NCI-H1105 (cell line): ENCODE measurements at places on chromosomes 3 and 15.

DNA sequence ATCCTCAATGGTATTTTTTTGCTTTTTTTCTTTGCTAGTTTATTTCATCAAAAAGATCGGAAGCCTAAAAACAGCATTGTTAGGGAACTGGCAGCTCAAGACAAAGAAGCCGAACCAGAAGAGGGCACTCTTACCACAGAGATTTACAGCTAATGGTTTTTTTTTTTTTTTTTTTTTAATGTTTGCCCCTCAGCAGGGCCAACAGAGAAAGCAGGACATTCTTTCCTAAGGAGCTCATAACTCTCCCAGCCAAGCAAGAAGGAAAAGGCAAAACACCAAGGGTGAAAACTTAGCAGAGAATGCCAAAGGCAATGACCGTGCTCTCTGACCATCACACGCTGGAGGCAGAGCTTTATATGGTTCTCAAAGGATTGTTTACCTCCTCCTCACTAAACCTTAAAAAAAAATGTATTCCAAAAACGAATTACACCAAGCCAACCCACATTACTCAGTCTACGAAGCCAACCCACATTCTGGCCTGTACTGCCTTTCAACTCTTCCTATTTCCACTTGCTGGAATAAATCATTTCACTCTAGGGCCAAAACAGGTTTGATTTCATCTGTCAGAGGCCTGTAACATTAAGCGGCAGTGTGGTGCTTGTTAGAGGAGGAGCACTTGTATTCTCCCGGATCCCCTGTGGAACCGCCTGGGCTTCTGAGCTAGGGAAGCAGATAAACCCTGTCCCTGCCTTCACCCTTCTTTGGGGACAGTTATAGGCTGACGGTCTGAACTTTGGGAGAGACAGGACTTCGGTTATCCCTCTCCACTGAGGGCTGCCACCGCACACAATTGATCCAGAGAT, 35.6 kb upstream of the GYG1 start:
- peak; percentile 64 for DNase-seq

DNA sequence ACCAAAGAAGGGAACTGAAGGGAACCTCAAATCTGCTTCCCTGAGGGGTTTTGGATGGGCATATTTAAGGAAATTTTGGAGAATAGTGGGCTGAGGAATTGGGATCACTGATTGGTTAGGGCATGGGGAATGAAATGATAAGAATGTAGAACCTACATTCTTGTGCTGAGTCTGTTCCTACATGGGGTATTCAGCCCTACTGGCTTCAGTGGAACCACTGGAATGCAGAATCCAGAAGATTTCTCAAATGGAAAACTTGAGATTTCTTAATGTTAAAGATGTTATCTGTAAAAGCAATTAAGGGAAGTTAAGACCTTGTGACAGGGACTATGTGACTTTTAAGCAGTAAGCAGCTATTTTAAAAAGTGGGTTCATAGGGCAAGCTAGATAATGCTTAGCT, 1062.4 kb downstream of the AGBL1 start:
- no peak for DNase-seq

GRCh38 chr3:53680028-53680427, 166.2 kb downstream of the CHDH start:
- DNase-seq, result peak; percentile 52

- DNase-seq, result no peak
Observed at GRCh38 chr15:20356444-20356910, 185.1 kb downstream of the GOLGA6L6 start.

GRCh38 chr3:74839566-74839965, 225.1 kb upstream of the CNTN3 start:
- no peak for DNase-seq

GRCh38 chr15:42744195-42744594, 7.3 kb upstream of the CDAN1 start:
- no peak for DNase-seq

GRCh38 chr3:184261854-184262763, 756 bp upstream of the CAMK2N2 start:
- DNase-seq, result peak; percentile 82

GRCh38 chr3:23884481-23884880, 32.3 kb downstream of the NKIRAS1 start:
- no peak for DNase-seq

DNA sequence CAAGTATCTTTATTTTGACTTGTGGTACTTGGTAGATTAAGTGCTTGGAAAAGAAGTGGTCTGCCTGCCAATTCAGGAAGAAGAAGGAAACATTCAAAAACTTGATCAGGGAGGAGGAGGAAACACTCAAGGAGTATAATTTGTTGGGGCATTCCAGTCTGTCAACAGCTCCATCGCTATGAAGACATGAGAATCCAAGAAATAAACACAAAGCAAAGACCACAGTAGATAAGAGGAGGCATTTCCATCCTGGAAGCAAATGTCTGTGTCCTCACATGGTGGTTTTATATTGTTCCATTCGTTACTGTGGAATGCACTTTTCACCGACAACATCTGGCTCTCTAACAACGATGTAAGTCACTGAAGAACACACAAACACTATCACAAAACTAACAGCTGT, 176.1 kb upstream of the FRMD4B start:
- DNase-seq, result no peak

GRCh38 chr3:127354761-127355160, 66.9 kb upstream of the PRR20G start:
- DNase-seq, result no peak

DNA sequence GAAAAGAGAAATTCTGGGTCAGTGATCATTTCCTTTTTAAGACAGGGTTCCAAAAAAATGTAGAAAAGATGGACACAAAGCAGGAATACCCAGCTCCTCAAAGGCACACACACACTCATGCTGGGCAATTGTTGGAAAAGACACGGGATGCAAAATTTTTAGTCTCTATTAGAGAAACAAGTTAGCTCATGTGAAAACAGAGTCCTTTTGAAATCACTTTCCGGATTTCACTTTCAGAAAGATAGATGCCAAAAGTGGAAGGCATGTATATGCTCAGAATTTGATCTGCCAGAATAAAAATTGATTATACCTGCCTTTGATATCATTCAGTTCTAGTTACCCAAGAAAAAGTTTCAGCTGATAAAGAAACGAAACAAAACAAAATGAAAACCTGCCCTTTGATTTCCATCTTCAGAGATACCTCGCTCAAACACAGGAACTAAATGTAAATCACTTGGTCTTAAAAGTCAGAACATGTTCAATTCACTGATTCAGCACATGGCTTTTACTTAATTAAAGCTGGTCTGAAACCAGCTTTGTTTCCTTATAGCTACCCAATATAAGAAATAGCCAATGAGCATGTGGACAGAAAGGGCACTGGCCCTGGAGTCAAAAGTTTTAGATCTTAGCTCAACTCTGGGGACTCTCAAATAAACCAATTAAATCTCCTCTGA, 52.8 kb downstream of the PLD1 start:
- DNase-seq, result no peak

- no peak for DNase-seq
Observed at GRCh38 chr3:29683018-29683993, 402.4 kb downstream of the RBMS3 start.

- no peak for DNase-seq
Observed at GRCh38 chr3:32325201-32325600, 66.5 kb upstream of the CMTM7 start.

DNA sequence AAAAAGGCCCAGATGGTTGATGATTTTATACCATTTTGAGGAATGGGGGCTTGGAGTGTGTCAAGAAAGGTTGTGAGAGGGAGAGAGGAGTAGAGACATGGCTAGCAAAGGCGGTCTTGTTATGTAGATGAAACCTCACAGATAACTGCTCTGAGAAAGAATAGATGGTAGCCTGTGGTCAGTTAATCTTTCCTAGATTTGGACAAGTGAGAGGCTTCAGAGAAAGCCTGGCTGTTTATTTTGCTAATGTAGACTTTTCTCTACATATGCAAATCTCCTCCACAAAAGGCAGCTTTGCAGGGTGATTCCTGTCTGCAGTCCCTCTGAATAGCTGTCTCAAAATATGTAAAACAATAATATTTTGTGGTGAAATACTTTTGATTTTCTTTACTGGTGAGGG, 177.3 kb downstream of the OTOL1 start:
- no peak for DNase-seq

GRCh38 chr3:52171514-52172261, 17.5 kb upstream of the POC1A start:
- DNase-seq, result no peak

DNA sequence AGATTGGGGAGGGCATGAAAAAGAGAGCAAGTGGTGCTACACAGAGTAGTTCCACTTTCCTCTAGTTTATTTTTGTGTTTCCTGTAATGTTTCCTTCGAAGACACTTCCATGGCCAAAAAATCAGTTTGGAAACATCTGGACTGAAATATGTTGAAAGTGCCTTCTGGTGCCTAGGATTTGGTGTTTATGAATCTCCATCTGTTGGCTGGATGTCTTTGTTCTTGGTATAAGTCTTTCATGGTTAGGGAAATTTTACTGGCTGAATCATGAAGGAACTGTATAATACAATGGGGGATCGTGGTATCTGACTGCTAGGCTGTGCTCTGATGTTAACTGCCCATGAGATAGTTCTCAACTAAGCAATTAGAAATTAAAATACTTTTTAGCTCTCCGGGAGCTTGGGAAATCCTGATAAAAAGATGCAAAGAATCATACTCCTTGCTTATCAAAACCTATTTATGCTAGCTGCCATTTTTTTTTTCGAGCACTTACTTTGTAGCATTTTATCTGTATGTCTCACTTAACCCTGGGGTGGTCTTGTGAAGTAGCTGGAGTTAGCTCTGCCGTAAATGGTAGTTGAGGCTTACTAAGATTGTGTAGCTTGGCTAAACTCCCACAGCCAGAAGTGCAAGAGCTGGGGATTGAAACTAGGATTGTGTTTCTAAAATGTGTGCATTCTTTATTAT, 21.9 kb downstream of the AKAP13 start:
- DNase-seq, result no peak

- DNase-seq, result no peak
Observed at GRCh38 chr15:51833772-51834171, 4.3 kb downstream of the TMOD3 start.

- no peak for DNase-seq
Observed at GRCh38 chr15:38666865-38667510, 102.4 kb upstream of the RASGRP1 start.

GRCh38 chr3:51703068-51703760, 3.7 kb upstream of the GRM2 start:
- peak; percentile 14 for DNase-seq

GRCh38 chr3:123652342-123652984, 67.6 kb upstream of the HACD2 start:
- peak; percentile 76 for DNase-seq

DNA sequence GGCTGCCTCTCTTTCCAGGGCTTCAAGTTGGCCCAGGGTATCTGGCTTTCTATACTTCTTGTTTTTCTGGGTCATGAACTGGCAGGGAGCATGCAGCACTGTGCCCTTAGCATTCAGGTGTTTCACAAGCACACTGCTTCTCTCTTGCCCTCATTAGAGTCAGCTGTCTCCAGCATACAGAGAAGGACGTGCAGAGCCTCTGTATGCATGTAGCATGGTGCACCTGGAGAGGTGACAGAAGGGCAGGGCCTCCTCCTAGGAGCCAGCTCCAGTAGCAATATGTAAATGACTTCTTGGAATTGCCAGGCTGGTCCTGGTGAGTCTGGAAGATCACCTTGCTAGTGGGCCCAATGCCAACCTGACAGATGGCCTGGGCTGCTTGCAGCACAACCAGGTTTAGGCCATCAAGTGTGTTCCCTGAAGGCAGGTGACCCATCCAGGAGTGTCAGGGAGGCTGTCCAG, 44.8 kb upstream of the ATP2C1 start:
- peak; percentile 94 for DNase-seq

GRCh38 chr3:161914703-161915417, 418.3 kb downstream of the OTOL1 start:
- DNase-seq, result peak; percentile 63

- no peak for DNase-seq
Observed at GRCh38 chr3:123735456-123735855, 148.7 kb downstream of the MYLK start.
